Germinal center (tissue), 1 donor: ENCODE measurements at places on chromosomes 7 and 10.
A peak's percentile ranks its signal among the peaks of the same experiment; 100 is the strongest.

DNA sequence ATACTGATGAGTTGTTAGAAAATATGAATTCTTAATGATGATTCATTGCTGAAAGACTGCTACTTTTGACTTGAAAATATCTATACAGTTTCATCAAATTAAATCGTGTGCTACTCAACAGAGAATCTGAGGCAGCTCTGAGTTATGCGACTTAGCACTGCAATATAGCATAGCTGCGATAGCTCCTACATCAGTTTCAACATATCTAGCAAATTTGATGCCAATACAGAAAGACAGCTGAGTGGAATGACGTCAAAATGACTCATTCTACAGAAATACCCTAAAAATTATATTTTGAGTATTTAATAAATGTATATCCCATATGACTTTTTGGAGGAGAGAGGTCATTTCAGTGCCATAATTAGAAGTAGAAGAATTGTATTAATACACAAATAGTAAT, 1.1 kb upstream of the TARP start:
- no peak for DNase-seq

DNA sequence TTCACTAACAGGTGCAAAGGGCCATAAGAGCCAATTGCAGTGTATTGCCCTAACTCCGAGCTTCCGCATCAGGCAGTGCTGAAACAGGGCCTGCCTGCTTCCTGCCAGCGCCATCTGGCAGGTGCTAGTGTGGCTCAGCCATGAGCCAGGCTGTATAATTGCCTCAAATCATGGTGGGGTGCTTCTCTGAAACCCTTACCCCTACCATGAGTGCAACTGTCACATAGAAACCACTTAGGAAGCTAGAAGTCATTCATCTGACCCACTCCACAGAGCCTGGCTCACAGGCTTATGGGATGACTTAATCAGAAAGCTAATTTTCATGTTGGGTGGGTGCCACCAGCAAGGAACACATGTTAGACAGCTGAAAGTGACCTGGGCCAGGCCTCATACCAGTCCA, 133.3 kb upstream of the LAMB4 start:
- no peak for DNase-seq

DNA sequence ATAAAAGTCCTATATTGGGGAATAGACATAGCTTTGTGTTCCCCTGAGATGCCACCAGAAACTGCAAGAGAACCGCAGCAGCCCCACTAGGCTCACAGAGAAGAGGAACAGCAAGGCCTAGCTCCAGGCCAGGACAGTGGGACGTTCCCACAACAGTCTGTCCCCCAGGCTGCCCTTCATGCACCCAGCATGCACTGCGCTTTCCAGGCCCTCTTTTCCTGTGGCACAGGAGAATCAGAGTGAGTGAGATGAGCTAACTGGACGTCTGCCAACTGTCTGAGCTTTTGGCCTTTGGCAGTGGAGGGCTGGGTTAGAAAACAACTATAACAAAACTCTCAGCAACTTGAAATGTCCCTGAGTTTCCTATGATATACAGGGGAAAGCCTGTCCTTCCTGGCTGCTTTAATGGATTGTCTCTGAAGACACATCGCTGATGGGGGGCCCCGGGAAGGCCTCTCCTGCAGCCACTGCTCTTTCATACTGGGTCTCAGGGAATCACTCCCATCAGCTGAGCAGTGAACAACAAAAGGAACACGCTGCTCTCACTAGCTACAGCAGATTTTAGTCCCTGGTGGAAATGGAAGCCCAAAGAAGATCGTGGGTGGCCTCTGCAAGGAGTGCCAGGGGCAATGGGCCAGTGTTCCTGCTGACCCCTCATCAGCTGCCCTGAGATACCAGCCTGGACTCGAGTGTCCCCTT, 53.5 kb downstream of the PODXL start:
- DNase-seq: no peak

GRCh38 chr10:5665373-5666007, 905 bp downstream of the ASB13 start:
- DNase-seq: no peak

- DNase-seq: no peak
These were observed 94.4 kb downstream of the AHR start for GRCh38 chr7:17392846-17393245.

DNA sequence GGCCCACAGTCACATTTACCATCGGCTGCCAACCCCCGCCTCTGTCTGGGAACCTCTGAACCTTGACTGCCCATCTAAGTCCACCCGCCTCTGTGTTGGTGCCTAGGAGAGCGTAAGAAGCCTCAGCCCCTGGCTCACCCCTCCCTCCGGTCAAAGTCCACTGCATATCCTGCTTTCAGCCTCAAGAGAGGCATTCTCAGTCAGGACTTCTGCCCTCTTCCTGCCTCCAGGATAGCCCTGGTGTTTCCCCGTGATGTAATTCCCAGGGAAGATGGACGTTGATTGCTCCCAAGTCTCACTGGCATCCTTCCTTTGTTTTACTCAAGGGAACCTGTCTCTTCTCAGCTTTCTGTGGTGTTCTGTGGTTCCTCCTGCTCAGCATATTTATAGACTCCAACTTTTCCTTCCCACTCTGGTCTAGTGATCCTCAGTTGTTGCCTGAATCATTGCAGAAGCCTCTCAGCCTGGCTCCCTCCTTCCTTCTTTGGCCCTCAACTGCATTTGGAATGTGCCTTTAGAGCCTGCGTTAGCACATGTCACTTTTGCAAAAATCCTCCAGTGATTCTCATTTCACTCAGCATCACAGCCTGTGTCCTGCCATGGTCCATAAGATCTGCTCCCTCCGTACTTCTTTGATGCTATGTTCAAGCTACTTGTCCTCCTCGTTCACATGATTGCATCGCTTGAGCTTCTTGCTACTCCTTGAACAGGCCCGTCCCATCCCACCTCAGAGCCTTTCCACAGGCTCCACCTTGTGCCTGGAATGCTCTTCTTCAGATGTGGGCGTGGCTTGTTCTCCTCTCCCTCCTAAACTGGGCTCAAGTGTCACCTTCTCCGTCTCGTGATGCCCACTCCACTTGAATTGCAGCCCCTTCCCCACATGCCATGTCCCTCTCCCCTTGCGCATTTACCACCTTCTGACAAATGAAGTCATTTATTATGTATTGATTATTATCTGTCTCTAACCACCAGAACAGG, 124.2 kb downstream of the PLPP4 start:
- DNase-seq: no peak

DNA sequence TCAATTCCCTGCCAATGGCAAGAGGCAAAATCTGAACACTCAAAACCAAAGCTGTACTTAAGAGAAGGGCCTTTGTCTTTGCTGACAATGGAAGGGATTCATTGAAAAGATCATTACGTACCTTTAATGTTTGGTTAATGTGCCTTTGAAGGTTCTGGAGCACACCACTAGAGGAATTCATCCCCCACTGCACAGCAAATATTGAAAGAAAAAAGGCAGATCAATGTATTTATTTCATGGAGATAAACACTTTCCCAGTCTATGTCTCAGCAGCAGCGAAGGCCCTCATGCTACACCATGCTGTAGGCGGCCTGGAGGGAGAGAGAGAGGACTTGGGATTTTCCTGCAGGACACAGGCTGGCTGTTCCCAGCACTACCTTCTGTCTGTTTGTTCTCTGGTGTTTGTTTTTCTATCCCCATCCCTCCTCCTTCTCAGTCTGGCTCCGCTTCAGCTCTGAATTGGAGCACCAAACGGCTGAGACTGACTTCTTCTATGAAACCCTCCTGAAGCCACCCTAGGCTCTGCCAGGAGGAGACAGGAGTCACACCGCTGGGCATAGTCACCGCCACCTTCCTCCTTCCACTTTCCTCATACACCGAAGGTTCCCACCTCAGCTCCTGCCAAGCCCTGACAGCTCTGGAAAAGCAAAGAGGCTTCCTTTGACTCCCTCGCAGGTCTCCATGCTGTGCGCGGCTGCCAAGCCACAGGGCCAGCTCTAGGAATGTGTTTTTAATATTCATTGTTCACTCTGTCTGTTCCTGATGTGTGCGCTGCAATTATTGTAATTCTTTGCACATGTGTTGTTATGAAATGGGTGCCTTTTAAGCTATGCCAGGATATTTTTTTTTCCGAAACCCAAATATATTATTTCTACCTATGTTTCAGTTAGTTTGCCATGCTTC, 301.5 kb downstream of the FZD1 start:
- no peak for DNase-seq

DNA sequence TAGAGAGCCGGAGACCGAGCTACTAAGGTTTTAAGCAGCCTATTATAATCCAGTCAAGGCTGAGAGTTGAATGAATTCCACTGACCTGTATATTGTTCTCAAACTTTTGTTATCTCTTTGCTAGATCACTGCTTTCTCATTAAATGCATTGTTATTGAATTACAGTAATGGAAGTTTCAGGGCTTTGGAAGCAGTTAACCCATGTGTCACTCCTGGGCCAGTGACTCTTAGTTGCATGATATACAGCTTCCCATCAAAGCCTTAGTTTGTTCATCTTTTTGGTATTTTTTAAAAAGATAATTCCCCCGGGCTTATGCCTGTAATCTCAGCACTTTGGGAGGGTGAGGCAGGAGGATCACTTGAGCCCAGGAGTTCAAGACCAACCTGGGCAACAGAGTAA, 55.4 kb upstream of the KIAA1217 start:
- no peak for DNase-seq

DNA sequence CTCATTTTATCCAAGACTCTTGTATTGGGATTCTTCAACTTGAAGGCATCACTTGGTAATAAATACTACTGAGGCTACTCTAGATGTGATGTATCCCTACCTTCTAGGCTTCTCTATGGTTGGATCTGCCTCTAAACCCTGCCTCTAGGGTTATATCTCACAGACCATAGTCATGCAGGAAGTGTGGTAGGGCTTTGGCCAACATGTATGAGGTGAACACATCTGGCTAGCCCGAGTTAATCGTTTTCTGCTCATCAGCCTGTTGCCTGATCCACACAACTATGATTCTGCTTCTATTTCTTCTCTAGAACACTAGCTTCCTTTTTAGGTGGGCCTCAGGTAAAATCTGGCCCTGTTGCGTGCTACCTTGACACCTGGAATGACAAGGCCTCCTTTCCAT, 78.7 kb upstream of the NME8 start:
- no peak for DNase-seq

GRCh38 chr10:28298951-28299350, 3.9 kb downstream of the MPP7 start:
- no peak for DNase-seq

DNA sequence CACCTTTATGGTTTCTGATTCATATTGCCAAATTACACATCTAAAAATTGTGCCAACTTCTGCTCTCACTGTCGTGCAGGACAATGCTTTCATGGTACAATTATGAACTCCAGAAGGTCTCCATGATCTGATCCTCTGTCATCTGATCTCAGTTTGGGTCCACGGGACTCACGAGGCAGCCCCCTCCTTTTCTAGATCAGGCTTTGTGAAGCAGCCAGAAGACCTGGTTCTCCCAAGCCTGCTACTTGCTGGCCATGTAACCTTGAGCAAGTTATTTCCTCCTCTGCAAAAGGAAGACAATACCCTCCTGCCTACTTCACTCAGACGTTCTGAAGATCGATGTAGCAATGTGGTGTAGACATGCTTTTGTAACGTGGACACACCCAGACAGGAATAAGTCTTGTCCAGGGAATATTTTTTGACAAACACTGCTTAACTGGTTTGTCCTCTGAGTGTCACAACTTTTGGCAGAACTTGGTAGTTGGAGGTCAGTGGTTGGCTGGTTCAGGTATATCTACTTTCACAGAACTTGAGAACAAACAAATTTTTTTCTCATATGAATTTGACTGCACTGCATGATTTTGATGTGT, 19.6 kb downstream of the CALML3 start:
- DNase-seq: no peak

DNA sequence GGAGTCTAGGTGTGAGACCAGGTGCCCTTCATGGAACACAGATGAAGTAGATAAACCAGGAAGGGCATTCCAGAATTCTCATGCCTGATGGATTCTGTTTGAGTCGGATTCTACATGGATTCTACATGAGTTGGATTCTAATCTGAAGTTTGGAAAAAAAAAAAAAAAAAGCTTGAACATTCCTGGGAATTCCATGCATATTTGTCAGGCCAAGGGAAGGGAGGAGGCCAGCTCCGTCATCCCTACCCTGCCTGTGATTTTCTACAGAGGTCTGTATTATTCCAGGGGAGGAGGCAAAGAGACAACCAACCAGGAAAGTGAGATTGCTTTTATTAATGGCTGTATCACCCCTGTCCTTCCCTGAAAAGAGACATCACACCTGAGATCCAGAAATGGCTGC, 27.8 kb upstream of the EBLN1 start:
- no peak for DNase-seq

- DNase-seq: peak; percentile 31
These were observed 163.8 kb downstream of the ELMO1 start for GRCh38 chr7:37284805-37285231.

DNA sequence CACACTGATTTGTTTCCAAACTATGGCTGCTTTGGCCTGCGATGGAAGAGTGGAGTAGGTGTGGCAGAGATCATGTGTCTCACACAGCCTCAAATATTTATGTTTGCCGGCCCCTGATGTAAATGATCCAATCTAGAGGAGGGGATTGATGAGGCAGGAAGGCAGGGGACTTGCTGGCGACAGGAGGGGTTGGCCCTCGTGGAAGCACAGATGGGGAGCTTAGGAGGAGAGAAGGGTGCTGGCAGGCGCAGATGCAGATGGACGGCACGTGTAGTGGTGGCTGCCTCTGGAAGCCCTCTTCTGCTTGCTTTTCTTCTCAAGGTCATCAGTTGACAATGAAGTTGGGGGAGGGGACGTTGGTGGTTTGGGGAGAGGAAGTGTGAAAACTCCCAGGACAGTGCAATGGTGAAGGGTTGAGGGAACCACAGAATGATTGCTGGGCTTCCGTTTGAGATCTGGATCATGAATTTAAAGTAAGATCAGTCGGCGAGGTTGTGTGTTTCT, 15.4 kb downstream of the COL13A1 start:
- DNase-seq: no peak

GRCh38 chr10:111004016-111004415, 72.8 kb upstream of the ADRA2A start:
- DNase-seq: no peak

DNA sequence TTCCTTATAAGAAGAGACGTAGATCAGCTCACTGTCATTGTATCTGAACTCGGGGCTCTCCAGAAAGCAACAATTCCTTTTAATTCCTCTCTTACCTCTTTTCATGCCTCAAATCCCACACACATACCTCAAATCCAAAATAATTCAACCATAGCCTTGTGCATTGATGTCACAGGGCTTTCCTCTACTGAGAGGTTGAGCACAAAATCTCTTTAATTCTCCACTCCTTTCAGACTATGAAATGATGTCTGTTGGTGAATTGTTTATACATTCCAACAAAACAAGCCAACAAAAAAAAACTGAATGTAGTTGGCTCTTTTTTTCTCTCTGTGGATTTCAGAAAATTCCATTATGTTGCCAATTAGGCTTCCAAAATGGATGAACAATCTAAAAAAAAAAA, 53.2 kb downstream of the BPGM start:
- no peak for DNase-seq

GRCh38 chr10:70324951-70325781, 41.4 kb upstream of the NPFFR1 start:
- DNase-seq: no peak

GRCh38 chr7:136389933-136390332, 412.8 kb upstream of the MTPN start:
- no peak for DNase-seq

DNA sequence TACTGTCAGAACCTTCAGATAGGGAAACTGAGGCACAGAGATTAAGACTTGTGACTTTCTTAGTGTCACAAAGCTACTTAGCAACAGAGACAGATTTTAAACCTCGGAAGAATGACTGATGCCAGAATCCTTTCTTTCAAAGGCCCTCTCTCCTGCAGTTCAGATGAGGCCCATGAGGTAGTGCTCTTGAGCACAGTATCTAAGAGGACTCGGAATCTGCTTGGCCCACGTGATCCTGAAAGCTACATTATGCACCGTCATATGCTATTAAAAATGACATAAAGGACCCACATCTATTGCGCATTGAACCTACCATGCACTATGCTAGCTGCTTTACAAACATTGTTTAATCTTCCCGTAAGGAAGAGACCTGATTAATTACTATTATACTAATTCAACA, 355.9 kb downstream of the SFMBT2 start:
- peak; percentile 34 for DNase-seq
